Forelimb muscle (tissue), 1 donor: ENCODE measurements at places on chromosomes 3 and 15. TPM values are rescaled to one million over a fixed set of nuclear protein-coding genes. Genes with fewer than 3 reads are reported as not detected.

- DNase-seq: no peak
Observed at GRCh38 chr15:55802600-55803376, 59.8 kb upstream of the PRTG start.

DNA sequence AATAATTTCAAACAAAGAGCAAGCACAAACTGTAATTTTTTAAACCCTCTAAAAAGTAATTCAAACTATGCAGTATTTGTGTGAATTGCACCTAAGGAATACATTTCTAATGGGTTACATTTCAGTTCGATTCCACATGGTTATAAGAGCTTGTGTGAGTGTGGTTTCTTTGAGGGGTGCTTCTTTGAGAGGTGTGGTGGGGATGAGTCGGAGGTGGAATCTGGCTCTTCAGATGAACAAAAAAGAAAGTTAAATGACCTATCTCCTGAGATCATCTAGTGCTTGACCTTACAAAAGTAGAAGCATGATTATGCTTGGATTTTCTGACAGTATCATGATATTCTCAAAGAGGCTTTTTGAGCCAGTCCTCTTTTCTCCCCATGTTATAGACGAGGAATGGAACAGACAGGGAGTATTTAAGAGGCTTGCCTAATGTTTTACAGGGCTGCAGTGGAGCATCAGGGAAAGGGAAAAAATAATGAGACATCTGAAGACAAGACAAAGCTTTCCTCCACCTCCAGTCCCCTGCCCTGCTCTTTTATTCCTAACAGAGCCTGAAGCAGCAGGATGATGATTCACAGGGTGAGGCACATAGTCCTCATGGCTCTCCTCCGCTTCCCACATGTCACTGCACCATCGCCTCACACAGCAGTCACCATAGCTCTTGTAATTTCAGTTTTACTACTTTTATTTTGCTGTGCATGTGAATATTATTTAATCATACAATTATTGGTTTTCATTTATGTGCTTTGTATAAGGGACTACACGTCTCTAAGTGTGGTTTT, 82.0 kb downstream of the LYSMD4 start:
- DNase-seq: no peak

DNA sequence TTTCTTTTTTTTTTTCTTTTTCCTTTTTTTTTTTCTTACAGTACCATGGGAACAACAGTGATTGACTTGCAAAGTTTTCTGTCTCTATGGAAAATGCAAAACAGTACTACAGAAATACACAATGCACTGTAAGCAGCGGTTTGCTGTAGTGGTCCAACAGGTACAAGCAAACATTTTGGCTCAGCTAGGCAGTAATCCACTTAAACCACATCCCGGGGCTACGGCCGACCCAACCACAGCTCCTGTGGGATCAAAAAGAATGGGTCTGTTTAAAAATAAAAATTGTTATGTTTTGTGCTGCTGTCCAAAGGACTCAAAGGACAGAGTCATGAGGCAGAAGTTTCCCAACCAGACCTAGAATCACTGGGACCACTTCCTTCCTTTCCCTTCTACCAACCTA, 667.1 kb upstream of the ADAMTS9 start:
- no peak for DNase-seq

The SUSD5 gene
- 1.8 TPM for polyA plus RNA-seq

DNA sequence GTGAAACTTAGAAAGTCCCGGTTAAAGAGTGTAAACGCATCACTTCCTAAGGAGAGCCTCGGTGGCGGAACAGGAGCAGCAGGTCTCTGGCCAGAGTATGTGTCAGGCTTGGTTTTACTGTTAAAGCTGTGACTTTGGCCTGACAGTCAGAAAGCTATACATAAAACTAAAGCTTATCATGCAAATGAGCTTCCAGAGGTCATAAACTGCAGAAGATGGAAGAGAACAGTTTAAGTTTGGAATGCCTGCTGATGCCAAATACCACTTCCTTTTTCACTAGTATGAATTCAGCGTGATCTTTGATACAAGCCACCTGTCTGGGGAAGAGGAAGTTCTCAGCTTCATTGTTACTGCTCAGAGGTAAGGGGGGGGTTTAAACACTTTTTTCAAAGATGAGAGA, 125.1 kb upstream of the CTDSPL start:
- no peak for DNase-seq

- DNase-seq: no peak
Observed at GRCh38 chr3:134709561-134710312, 58.9 kb upstream of the KY start.

DNA sequence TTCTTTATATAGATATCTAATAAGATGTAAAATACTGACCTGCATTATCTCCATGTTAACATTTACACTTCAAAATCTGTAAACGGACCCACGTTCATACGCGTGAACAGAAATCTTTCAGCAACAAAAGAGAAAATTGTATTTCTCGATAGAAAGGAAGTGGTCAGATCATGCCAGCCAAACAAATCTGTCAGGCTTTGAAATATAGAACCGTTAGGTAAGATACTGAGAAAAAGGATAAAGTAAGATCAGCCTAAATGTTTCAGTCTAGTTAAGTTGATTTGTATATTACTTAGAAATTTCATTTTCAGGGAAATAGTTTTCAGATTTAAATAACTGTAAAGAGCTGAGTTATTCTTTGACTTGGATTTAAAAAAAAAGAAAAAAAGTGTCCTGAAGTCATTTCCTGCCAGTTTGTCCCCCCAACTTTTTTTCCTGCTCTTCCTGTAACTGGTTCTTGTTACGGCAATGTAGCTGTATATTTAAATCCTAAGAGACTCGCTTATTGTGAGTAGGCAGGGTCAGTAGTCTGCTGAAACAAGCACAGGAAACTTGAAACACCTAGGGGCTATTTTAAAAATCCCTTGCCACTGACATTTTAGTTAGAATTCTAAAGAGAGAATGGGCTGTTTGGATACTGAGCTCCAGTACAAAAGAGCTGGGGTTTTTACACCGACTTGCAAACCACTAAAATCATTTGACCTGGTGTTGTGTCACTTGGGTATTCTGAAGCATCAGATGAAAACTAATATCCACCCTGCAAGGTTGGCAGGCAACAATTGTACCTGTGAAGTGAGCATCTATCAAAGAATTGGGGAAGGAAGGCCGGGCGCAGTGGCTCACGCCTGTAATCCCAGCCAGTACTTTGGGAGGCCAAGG, 237.5 kb downstream of the UBE2E2 start:
- no peak for DNase-seq

The MYH15 gene
- 0.67 TPM for polyA plus RNA-seq

DNA sequence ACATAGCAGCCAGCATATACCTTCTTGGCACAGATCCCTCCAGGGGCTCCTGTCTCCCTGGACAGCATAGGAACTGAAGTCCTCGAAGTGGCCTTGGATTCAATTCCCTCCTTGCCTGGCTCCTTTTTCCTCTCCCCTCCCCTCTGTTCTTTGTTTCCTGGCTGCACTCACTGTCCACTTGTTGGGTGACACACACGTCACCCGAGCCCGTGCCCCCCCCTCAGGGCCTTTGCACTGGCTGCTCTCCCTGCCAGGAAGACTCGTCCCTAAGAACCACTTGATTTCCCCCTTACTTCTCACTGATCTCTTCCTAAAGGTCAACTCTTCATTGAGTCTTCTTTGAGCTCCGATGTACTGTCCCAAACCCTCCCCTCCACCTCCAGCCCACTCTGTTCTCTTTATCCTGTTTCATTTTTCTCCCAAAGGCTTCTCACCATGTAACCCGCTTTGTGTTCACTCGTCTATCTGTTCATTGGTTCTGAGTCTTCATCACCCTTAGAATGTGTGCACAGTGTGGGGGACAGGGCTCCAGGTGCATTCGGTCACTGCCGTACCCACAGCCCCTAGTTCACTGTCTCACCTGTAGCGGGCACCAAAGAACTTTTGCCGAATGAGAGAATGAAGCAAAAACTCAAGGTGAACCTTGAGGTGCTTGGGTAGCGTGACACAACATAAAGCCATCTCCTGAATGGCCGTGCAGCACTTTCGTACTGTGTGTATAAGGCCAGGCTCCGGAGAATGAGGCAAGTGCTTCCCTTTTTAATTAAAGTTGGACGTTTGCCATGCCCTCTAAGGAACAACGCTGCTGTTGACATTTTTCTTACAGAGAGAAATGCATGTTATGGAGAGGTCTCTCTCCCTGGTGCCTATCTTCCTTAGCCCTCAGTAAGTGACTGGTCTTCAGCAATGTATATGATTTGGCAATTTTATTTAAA, 74.0 kb downstream of the CHRNA7 start:
- no peak for DNase-seq

The SPINT1 gene
- 0.49 TPM for polyA plus RNA-seq

DNA sequence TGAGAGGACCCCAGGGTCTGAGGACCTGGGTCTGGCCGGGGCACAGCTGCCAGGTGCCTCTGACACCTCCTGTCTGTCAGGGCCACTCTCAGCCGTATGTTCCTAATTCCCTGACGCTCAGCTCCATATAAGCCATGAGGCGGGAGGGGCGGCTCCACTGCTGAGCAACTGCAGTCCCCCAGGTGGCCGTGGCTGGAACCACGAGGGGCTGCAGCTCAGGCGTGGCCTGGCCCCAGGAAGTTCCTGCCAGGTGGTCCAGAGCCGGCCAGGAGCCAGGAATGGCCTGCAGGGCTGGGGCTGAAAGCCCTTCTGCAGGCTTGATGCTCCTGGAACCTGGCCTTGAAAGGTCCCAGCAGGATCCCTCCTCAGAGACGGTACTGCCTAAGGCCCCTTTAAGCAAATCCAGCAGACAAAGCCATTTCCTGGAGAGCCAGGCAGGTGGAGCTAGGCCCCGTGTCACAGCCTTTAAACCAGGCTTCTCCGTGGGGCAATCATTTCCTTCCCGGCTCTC, 118.0 kb downstream of the CHSY1 start:
- no peak for DNase-seq

DNA sequence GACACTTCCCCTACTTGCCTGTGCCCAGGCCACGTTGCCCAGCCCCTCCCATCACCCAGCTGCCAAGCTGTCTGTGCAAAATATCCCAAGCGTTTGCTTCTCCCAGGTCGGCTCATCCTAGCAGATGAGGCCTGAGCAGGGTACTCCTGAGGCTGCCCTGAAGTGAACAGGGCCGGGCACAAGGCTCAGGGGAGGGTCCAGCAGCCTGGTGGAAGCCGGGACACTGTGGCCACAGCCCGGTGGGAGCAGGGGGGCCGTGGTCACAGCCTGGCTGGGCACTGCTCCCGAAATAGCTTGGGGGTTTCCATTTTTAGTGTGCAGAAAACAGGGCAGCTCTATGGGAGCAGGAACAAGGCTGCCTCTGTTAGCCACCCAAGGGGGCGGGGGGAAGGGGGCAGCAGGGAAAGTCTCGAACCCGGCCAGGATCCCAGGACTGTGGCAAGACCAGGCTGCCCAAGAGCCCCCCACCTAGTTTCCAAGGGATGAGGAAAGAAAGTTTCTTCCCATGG, 3.4 kb downstream of the PLXNB1 start:
- no peak for DNase-seq

- no peak for DNase-seq
Observed at GRCh38 chr3:35946121-35946853, 307.0 kb downstream of the ARPP21 start.

GRCh38 chr3:12301513-12301912, 12.6 kb downstream of the PPARG start:
- no peak for DNase-seq

The PSMA4 gene
- polyA plus RNA-seq: 148 TPM

- DNase-seq: peak; percentile 20
Observed at GRCh38 chr3:189233225-189233858, 61.6 kb downstream of the TPRG1 start.

- no peak for DNase-seq
Observed at GRCh38 chr3:56593455-56594158, 36.6 kb downstream of the CCDC66 start.

The GOLGA6A gene
- 0.53 TPM for polyA plus RNA-seq

DNA sequence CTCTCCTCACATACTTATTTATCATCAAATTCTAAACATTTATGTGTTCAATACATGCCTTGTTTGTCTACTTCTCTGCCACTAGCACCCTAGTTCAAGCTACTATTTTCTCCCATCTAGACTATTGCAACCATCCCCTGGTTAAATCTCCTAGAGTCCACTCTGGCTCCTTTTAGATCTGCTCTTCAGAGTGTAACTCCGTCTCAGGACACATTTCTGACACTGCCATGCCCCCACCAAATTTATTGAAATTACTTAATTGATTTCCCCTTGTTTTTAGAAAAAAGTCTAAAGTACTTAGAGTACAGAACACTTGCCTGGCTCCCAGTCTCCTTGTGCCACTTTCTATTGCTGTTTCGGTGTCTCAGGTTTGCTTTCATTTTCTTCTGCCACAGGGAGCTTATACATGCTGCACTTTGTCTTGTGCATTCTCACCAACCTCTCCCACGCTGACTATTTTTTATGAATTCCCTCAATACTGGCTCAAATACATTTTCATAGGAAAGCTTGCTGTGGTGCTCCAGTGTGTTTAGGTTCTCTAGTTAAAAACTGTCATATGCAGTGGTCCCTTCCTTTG, 792.3 kb downstream of the DIPK2A start:
- no peak for DNase-seq

DNA sequence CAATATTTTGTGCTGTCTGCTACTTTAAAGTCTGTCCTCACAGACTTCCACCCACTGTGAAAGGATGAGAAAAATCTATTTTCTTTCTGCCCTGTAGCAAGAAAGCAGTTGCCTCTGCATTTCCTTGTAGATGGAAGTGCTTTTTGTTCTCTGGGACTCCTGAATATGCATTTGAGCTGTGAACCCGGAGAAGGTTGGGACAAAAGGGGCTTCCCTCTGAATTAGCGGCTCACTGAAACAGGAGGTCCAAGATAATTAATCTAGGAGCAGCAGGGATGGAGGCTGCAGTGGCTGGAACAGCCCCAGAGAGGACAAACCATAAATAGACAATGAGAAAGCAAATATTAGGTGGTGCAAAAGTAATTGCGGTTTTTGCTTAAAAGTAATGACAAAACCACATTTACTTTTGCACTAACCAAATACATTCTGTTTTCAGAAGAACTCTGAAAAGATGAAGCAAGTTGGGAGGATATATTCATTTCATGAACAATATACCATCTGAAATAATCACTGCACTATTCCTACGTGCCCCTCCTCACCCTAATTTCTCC, 143.4 kb upstream of the KBTBD8 start:
- no peak for DNase-seq

DNA sequence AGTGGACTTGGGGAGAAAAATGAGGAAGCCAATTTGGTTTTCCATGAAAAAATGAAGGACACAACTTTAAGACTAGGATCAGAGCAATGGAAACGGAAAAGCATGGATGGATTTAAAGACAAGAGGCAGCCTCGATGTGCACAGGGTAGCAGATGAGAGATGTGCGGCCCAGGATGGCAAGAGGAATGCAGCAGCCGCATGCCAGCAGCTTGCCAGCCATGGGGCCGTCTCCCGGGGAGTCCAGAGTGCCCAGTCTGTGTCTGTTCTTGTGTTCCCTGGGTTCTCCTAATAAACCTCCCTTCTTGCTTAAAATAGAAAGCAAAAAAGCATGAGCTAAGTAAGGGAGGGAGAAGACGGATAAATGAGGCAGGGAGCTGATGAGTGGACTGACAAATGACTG, 68.0 kb upstream of the IQSEC1 start:
- DNase-seq: no peak

The KLHL18 gene
- polyA plus RNA-seq: 15.8 TPM
